ENCODE measurements at places on chromosomes 12 and 14.

DNA sequence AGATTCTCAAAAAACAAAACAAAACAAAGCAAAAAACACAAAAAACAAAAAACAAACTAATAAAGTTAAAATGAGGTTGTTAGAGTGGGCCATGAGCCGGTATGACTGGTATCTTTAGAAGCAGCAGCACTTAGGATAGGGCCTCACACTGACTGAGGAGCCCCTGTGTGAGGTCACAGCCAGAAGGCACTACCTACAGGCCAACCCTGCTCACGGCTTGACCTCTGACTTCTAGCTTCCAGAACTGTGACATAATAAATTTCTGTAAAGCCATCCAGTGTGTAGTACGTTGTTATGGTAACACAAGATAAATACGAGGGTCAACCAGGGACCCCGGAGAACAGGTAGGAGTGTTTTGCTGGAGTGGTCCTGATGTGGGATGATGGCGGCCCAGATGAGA lies 629.6 kb downstream of the VRK1 start:
- DNase-seq = no peak

DNA sequence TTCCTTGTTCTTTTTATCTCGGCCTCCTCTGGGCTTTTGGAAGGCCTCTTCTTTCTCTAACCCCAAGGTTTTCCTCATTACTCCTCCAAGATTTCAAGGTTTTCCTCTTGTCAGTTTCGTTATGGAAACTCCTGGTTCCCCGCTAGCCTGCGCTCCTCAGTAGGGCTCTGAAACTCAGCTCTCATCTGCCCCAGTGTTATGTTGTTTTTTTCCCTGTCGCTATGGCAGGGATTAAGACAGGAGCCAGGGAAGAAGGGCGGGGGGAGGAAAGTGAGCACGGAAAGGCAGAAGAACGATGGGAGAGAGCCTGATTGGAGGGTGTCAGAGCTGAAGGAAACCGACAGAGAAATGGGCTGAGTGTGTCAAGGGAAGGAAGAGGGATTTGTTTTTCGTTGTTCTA lies 26.5 kb upstream of the JDP2 start:
- no peak for DNase-seq

GRCh38 chr12:112979041-112979680 lies 842 bp downstream of the OAS2 start:
- DNase-seq = no peak

DNA sequence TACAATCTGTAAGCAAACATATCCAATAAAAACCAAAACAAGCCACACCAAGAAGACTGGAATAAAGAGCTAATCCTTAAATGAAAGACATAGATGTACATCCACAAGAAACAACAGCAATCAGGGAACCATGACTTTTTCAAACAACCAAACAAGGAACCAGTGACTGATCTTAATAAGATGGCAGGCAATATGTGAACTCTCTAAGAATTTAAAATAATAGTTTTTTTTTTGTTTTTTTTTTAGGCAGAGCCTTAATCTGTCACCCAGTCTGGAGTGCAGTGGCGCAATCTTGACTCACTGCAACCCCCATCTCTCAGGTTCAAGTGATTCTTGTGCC lies 52.9 kb upstream of the CAPRIN2 start:
- no peak for DNase-seq

DNA sequence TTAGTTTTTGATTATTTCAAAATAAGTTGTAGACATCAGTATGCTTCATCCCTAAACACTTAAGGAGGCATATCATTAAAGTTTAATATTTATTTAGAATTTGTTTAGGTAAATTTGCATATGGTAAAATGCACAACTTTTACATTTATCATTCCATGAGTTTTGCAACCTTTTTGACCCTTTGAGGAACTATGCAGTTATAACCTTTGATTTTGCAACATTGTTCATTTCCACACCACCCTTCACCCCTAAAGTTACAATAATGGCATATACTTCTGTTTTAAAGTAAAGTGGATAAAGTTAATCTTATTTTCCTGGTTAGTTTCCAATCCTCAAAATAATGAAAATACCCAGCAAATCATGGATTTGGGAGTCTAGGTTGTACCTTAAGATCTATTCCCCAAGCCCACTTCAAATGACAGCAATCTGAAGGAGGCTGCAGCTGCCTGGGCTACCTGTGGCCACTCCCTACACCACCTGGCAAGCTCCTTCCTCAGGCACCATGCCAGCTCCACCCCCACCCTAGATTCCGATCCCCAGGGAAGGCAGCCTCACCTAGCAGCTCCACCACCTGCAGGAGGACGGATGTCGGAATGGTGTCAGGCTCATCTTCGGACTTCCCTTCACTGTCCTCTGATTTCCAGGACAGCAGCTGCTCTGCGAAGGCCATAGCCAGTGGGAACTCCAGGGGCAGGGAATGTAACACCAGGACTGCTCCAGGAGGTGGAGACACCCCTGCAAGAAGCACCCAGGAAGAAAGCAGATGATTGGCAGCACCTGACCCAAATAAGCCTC lies 65.1 kb downstream of the TRAFD1 start:
- DNase-seq = no peak

- DNase-seq = no peak
Observed at GRCh38 chr12:53561590-53561953, 54.3 kb upstream of the NPFF start.

DNA sequence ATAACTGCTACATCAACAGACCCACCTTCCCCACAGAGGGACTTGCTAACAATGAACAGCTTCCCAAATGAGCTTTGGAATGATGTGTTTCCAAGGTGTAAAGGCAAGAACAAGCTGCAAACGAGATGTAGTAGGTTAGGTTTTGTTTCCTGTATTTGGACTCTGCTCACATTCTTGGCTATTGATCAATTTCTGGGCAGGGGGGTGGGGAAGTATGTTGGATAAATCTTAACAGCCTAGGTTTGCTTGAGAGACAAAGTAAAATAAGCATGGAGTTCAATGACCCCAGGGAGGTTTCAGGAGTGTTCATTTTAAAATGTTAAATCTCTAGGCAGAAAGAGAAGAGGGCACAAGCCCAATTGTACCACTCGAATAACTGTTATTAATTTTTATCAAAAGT lies 146.6 kb downstream of the DPY19L2 start:
- DNase-seq = no peak

DNA sequence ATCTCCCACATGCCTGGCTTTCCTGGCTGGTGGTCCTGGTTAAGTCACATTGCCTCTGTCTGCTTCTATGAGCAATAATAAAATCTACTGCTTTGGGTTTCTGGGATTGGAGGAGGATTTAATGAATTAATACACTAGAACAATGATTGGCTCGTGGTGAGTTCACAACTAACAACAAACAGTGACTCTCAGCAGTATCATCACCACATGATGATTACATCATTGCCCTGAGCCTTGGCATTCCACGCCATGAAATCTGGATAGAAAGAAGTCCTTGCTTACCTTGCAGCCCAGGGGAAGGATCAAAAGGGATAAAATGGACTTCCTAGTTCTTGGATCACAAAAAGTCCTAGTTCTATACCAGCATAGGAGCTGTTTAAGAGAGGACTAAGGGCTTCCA lies 1069.0 kb downstream of the VRK1 start:
- DNase-seq = no peak

GRCh38 chr14:23409966-23410635 lies 2.0 kb upstream of the MYH6 start:
- no peak for DNase-seq

DNA sequence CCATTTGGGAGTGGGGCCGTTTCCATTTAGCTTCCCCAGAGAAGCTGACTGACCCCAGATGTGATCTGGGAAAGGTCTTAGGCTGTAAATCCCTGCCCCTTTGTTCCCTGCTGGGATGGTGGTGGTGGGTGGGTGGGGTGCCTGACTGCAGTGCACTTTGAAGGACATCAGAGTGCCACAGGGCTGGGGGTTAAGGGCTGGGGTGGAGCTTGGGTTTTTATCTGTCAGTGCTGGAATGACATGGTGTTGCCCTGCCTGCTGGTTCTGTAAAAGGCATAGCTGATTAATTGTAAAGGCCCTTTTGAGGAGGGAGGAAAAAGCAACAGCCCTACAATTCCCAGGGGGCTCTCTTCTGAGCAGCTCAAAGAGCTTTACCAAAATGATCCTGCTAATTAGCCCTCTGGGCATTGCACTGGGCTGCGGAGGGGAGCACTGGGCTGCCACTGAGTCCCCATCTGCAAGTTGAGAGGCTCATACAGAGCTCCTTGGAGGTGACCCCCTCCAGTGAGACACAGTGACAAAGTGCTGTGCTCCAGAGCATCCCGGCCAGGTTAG lies 21.1 kb downstream of the PLEKHG3 start:
- no peak for DNase-seq

DNA sequence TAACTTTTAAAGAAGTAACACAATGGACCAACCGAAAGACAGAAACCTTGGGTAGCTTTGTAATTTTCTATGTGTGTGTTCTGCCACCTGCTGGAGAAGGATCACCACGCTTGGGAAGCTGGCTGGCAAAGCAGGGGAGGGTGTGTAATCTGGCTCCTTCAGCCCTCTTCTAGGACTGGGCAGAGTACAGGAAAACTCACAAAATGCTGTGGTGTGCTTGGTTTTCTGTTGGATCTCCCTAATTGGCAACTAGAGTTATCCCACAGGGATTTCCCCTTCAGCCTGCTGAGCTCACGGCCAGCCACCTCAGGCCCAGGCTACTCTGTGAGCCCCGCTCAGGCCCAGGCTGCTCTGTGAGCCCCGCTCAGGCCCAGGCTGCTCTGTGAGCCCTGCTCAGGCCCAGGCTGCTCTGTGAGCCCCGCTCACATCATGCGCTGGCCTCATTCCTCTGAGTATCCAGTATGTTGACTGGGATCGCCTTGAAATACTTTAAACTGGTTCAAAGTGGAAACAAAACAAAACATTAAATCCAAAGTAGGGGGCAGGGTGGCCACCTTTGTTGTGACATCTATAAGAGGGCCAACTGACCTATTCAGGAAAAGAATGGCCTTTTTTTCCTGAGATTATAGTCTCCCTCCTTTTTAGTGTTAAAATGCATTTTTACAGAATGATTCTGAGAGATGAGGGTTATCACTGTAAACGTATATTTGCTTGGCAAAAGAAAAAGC lies 52.0 kb upstream of the RNU6-8 start:
- peak; percentile 70 for DNase-seq

DNA sequence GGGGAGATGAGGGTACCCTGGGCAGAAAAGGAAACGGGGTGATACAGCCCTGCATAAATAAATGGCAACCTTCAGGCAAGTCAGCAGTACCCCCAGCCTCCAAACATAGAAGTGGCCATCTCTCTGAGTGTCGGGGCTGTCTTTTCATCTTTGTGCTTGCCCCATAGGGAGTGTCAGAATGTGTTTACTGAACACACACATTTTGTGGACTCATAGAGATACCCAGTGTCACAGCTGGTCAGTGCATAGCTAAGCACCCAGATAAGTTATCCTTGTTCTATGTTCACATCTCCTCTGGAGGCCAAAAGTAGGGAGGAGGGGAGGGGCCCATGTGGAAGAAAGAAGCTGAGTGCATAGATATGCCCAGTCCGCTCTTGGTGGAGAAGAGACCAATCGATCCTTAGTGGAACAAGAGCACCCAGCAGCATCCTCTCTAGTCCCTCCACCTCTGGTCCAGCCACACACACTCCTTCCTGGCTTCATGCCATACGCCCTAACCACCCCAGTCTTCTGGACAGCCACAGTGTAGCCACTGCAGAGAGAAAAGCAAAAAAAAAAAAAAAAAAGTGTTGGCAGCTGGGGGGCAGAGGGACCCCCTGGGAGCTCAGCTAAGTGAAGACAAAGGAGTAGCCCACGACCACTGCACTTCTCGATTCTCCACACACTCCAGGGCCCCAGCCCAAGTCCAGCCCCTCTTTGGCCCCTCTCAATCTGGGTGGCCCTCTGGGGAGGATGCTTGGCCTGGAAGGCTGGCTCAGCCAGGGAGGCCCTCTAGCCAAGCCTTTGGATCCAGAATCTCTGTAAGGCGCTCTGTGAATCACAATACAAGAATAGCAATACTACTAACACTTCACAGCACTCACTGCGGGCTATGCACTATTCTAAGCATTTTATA lies 2.6 kb downstream of the ITGA7 start:
- DNase-seq = no peak

DNA sequence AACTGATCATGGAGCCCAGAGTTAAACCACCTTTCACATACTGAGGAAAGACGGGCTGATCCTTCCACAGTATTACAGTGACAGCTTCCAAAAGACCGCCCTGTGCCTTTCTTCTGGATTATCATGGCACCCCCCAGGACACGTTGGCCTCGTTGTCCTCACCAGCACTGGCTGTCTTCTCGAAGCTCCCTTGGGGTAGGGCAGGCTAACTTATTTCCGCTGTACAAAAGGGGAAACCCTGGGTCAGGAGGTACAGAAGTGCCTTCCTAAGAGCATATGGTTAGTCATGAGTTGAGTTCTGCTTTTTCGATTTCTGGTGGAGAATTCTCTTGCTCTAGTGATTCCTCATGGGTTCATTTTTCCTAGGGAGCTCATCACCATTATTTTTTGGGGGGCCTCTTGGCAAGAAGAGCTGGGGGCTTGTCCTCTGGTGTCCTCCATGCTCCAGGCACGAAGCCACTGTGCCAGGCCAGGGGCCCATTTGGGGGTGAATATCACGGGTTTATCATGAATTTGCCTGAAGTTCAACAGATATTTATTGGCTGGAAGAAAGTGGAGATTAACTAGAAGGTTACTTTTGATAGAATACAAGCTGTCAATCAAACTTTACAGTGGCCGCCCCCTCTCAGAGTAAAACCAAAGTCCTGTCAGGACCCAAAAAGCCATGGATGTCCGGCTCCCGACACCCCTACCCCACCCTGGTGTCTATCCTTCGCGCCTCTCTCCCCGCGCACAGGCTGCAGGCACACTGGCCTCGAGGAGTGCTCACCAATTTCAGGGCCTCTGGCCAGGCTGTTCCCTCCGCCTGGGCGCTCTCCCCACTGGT lies 8.8 kb upstream of the TRAF3 start:
- DNase-seq = no peak

- DNase-seq = no peak
Observed at GRCh38 chr12:105396024-105396423, 65.5 kb downstream of the C12orf75 start.

- DNase-seq = no peak
Observed at GRCh38 chr14:102469261-102469660, 40.3 kb downstream of the ANKRD9 start.

- no peak for DNase-seq
Observed at GRCh38 chr14:31960039-31960438, 117.1 kb upstream of the ARHGAP5 start.

- DNase-seq = no peak
Observed at GRCh38 chr14:26888592-26888991, 290.8 kb upstream of the NOVA1 start.

GRCh38 chr12:25186038-25186787 lies 8.7 kb downstream of the DNAI7 start:
- no peak for DNase-seq

- DNase-seq = no peak
Observed at GRCh38 chr14:85416771-85417170, 113.2 kb upstream of the FLRT2 start.
